ENCODE measurements at places on chromosomes 4 and X.
A peak's percentile ranks its signal among the peaks of the same experiment; 100 is the strongest.

GRCh38 chrX:150570512-150570911 lies 2.1 kb downstream of the MTM1 start:
- no peak for DNase-seq

GRCh38 chr4:173121076-173121561 lies 47.5 kb upstream of the GALNT7 start:
- no peak for DNase-seq

GRCh38 chr4:17296921-17297890 lies 214.7 kb downstream of the QDPR start:
- DNase-seq, result no peak

GRCh38 chr4:186852964-186853391 lies 129.3 kb upstream of the FAT1 start:
- no peak for DNase-seq

DNA sequence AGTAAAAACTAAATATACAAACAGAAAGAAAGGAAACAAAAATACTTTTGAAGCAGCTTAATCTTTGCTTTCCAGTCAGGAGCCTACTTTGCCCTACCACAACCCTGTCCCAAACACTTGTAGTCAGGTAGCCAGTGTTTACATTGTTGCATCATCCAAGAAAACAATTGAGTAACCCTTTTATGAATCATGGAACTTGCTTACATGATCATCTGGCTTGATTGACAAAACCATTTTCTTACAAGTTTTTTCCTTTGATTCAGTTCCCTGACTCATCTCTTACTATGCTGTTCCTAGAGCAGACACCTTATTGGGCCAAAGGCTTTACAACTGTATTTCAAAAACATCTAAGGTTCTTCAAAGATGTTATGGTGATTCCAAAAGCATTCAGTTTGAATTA lies 740.1 kb downstream of the KLHL13 start:
- peak; percentile 12 for DNase-seq

GRCh38 chrX:108299704-108300103 lies 138.5 kb downstream of the COL4A6 start:
- DNase-seq, result no peak

GRCh38 chr4:41430792-41431191 lies 107.2 kb upstream of the LIMCH1 start:
- no peak for DNase-seq

DNA sequence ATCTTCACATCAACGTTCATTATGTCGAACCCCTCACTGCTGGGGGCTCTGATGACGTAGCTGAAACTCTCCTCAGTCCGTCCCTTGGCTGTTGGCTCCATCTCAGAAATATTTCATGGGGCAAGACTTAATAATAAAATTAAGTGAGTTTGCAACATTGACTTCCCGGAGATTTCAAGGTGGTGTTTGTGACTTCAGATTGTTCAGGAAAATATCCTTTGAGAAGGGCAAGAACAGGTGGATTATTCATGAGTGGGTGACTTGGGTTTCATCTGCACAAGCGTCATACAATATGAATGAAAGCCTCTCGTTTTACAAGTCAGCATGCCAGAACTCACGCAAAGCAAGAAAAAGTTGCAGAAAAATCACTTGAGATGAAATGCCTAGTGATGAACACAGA lies at the start of gene C4orf50:
TSS of gene C4orf50 (minus strand) at position 101 of the 400 bp plus-strand sequence.
- no peak for DNase-seq

Data from Panc1 (cell line).